Immature natural killer cell (primary cell): ENCODE measurements at places on chromosomes 4 and X.

DNA sequence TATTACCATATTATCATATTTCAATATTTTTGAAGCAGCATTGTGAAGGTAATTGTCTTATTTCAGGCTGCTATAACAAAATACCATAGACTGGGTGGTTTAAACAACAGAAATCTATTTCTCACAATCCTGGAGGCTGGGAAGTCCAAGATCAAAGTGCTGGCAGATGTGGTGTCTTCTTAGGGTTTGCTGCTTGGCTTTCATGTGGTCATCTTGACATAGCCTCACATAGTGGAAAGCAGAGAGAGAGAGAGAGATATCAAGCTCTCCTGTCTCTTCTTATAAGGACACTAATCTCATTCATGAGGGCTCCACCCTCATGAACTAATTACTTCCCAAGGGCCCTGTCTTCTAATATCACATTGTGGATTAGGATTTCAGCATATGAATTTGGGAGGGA lies 119.7 kb upstream of the NUDT6 start:
- DNase-seq = no peak

- no peak for DNase-seq
These were observed 66.3 kb downstream of the GAB1 start for GRCh38 chr4:143402776-143403552.

GRCh38 chrX:1011691-1012283 lies 200.7 kb downstream of the CRLF2 start:
- peak; percentile 13 for DNase-seq

DNA sequence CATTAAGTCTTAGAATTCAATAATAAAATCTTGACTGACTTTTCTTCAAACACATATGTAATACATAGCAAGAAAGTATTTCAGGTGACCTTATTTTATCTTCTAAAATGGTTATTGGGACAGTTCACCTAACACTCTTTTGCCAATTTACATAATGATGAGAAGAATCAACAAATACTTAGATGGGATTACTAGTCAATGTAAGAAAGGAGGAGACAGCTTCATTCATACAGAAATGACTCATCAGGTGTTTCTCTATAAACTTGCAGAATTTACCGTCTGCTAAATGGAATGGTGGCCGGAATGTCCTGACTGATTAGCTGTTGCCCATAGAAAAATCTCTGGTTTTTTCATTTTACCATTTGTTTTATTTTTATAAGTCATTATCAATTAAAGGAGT lies 115.0 kb upstream of the ETNPPL start:
- DNase-seq = no peak

- DNase-seq = no peak
These were observed 16.5 kb downstream of the UTP3 start for GRCh38 chr4:70704931-70705182.

DNA sequence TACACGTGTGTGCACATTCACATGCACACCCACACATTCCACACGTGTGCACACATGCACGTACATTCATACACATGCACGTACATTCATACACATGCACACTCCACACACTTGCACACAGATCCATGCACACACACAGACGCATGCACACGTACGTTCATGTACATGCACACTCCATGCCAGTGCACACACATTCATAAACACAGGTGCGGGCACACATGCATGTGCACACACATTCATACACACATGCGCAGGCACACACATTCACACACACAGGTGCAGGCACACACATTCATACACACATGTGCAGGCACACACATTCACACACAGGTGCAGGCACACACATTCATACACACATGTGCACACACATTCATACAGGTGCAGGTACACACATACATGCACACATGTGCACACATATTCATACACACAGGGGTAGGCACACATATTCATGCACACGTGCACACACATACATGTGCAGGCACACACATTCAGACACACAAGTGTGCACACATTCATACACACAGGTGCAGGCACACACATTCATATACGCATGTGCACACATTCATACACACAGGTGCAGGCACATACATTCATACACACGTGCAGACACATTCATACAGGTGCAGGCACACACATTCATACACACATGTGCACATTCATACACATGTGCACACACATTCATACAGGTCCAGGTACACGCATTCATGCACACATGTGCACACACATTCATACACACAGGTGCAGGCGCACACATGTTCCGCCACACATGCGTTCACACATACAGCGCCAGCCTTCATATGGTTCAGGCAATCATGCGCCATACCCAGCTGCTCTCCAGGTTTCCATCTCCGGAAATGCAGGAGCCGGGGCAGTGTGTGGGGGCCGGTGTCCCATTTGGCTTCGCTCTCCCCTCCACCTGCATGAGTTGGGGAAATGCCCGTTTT lies 124.8 kb downstream of the HMX1 start:
- no peak for DNase-seq
